ENCODE measurements at places on chromosomes 11 and 22. TPM values are rescaled to one million over a fixed set of nuclear protein-coding genes. Genes with fewer than 3 reads are reported as not detected.

DNA sequence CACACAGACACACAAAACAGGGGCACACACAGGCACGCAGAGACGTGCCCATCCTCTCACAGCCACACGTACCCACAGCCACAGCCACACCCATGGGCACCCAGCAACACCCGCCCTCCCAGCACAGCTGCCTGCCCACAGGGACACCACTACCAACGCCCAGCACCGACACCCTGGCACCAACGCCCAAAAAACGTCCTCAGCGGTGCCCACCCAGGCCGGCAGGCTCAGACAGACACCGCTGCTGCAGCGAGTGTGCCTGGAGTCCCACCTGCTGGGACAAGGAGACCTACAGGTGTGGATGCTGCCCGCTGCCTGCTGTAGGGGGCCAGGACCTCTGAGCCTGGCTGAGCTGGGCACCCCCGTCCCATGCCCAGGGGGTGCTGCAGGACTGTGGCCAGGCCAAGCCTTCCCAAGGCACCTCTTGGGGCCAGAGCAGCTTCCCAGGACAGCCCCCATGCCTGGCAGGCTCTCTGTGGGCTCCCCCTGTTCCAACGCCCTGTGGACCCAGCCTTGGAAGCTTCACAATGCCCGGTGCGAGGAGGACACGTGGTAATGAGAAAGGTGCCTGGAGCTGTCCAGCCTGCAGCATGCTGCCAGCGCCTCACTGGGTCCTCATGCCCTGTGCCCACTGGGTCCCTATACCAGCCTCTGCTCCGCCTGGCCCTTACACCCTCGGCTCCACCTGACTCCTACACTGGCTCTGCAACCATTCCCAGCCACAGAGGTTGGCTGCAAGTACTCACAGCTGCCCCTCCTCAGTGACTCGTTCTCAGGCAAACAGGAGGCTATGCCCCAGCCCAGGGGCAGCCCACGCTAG is 45.8 kb upstream of the TH start:
- H3K27me3 ChIP-seq: peaks cover 57% of the 10 kb centered on the region
- H3K4me1 ChIP-seq: peaks cover 16% of the 10 kb centered on the region
- no peaks in the 10 kb centered on the region for H3K36me3 ChIP-seq
- no peak overlapping the region for H3K27ac ChIP-seq

- H3K27me3 ChIP-seq: peaks cover 15% of the 10 kb centered on the region
- peak; percentile 90 for DNase-seq
- H3K4me3 ChIP-seq: peak overlapping the region; percentile 29
- H3K4me1 ChIP-seq: peaks cover 3% of the 10 kb centered on the region
- H3K36me3 ChIP-seq: no peaks in the 10 kb centered on the region
These were observed 317.8 kb downstream of the NTM start for GRCh38 chr11:131688048-131688693.

The OR5A1 gene
- total RNA-seq: not detected

- no peak overlapping the region for H3K4me3 ChIP-seq
- H3K36me3 ChIP-seq: peaks cover 34% of the 10 kb centered on the region
- no peaks in the 10 kb centered on the region for H3K27me3 ChIP-seq
- DNase-seq: no peak
These were observed 14.2 kb downstream of the ATM start for GRCh38 chr11:108237058-108237481.

The DRD4 gene
- 1.7 TPM for total RNA-seq

The KRTAP5-2 gene
- total RNA-seq: not detected

DNA sequence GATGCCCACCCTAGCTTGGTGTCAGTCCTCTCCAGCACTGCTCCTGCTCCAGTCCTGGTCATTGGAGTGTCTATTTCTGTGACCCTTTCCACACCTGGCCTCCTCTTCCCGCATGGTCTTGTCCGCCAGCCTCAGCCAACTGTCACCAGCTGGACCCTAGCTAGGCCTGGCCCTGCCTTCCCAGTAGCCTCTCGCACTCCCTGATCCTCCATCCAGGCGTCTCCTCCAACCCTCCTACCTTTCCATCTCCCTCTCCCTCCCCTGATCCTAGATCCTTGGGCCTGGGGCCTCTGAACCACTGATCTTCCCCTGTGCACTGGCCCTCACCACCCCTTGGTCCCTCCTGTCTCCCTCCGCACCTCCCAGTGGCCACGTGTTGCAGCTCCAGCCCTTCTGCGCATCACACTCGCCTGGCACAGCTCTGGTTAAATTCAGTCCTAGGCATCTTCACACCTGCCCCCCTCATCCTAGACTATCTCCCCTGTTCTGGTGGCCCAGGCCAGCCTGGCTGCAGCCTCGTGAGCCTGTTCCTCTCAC is 9.9 kb downstream of the SYNGR1 start:
- H3K4me3 ChIP-seq: no peak overlapping the region
- no peak for DNase-seq
- H3K4me1 ChIP-seq: peaks cover 36% of the 10 kb centered on the region

DNA sequence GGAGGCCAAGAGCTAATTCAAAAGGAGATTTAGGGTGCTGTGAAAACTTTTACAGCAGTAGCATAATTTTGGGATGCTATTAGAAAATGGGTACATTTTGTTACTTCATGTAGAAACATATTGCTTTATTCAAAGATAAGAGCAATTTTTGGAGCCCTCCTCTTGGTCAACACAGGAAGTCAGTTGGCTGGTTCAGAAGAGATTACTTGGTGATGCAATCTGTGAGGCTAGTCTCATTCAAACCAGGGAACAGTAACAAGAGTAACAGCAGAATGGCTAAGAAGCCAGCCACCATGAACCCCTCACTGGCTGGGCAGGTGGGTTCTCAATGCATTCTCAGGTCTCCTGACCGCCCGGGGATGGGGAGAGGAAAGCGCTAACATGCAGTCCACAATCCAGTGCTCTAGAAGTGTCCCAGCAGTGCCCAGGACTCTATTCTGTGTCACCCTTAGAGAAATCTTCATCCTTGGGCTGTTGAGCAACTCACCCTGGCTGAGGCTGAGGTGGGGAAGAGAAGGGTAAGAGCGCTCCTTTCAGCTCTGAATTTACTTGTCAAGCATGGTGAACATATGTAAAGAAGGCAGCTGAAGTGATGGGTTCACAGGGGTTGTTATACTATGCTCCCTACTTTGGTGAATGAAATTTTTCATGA is 262.2 kb upstream of the UBASH3B start:
- no peaks in the 10 kb centered on the region for H3K4me1 ChIP-seq
- no peak for DNase-seq
- H3K36me3 ChIP-seq: no peaks in the 10 kb centered on the region
- no peaks in the 10 kb centered on the region for H3K27me3 ChIP-seq
- no peak overlapping the region for H3K4me3 ChIP-seq

The KCTD14 gene
- total RNA-seq: 0.73 TPM

The SUN2 gene
- 151 TPM for total RNA-seq

The DDTL gene
- total RNA-seq: not detected

DNA sequence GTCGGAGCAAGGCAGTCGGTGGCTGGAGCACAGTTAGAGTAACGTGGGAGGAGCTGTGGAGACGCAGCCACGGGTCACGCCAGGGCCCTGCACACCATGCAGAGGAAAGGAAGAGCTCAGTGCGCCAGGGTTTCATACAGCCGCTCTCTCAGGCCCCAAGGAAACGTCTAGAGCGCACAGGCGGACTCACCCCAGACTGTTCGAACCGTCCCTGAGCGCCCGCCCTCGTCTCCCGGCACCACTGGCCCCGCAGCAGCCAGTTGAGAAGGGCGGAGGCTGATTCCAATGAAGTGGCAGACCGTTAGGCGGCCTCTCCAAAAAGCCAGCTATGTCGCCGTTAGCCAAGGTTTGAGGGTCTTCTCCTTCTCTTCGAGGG is 483 bp upstream of the HYLS1 start:
- H3K27ac ChIP-seq: peak overlapping the region; percentile 72
- DNase-seq: no peak
- peak overlapping the region; percentile 80 for H3K4me3 ChIP-seq

GRCh38 chr11:69636512-69637197 is 4.3 kb upstream of the CCND1 start:
- H3K4me1 ChIP-seq: peaks cover 27% of the 10 kb centered on the region
- H3K4me3 ChIP-seq: peak overlapping the region; percentile 63
- peak overlapping the region; percentile 44 for H3K27ac ChIP-seq
- no peaks in the 10 kb centered on the region for H3K36me3 ChIP-seq
- H3K27me3 ChIP-seq: no peaks in the 10 kb centered on the region
- no peak for DNase-seq

DNA sequence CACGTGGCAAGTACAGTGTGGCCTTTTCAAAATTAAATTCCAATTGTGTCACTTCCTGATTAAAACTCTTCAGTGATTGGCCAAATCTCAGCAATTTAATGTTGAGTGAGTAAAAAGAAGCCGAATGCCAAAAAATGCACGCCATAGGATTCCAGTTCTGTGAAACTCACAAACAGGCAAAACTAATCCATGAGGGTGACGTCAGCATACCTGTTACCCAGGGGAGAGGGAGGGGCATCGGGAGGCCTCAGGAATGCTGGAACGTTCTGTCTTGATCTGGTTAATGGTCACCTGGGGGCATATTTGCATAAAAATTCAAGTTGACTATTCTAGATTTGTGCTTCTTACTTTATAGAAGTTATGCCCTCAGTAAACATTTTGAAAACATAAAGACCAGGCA is 39.9 kb upstream of the RAB1B start:
- no peak overlapping the region for H3K27ac ChIP-seq
- DNase-seq: no peak
- H3K4me3 ChIP-seq: no peak overlapping the region
- H3K36me3 ChIP-seq: peaks cover 48% of the 10 kb centered on the region
- H3K27me3 ChIP-seq: no peaks in the 10 kb centered on the region

DNA sequence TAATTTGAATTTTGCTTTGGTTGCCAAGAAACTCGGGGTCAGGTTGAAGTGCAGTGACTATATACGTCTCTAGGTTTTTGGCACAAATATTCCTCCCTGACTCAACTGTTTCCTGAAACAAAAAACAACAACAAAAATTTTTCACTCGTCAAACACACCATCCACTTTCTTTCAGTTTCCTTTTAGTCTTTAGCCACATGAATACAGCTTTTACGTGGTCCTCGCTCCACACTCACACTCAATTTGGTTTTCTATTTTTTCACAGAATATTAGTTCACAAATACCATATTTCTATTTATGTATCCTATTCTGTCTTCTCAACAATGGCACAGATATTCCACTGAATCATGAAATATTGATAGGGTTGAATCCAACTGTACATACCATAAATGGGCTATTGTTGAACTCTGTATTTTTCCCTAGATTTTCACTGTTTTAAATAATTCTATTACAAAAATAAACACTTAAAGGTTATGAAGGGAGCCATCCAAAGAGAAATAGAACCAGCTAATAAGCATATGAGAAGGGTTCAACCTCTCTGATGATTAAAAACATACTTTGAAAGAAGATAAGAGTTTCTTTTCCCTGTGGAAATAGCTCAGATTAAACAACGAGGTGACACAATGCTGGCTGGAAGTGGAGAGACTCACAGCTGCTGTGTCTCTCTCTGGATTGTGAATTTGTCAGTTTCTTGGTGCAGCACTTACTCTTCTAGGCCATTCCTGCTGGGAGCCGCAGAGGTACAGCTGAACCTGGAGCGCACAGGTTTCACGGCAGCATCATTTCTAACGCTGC is 5.1 kb upstream of the FBLN1 start:
- no peak overlapping the region for H3K4me3 ChIP-seq
- no peaks in the 10 kb centered on the region for H3K27me3 ChIP-seq
- H3K36me3 ChIP-seq: no peaks in the 10 kb centered on the region
- no peak for DNase-seq
- peaks cover 55% of the 10 kb centered on the region for H3K4me1 ChIP-seq
- H3K27ac ChIP-seq: no peak overlapping the region

DNA sequence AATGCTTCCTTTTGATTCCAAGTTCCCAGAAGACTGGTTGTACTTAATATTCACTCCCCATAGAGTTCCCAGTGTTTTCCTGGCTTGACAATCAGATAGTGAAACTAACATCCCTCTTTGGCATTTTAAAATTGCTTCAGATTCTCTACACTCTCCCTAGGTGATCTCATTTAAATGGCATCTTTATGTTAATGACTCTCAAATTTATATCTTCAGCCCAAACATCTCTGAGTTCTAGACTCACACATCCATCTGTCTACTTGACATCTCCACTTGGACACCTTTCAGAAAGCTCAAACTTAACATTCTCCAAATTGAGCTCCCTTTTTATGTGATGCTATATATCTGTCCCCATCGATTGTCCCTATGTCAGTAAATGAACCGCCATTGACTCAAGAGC is 232.0 kb downstream of the NTM start:
- H3K4me1 ChIP-seq: no peaks in the 10 kb centered on the region
- no peaks in the 10 kb centered on the region for H3K36me3 ChIP-seq
- H3K27me3 ChIP-seq: peaks cover 20% of the 10 kb centered on the region
- no peak for DNase-seq
- H3K27ac ChIP-seq: no peak overlapping the region

DNA sequence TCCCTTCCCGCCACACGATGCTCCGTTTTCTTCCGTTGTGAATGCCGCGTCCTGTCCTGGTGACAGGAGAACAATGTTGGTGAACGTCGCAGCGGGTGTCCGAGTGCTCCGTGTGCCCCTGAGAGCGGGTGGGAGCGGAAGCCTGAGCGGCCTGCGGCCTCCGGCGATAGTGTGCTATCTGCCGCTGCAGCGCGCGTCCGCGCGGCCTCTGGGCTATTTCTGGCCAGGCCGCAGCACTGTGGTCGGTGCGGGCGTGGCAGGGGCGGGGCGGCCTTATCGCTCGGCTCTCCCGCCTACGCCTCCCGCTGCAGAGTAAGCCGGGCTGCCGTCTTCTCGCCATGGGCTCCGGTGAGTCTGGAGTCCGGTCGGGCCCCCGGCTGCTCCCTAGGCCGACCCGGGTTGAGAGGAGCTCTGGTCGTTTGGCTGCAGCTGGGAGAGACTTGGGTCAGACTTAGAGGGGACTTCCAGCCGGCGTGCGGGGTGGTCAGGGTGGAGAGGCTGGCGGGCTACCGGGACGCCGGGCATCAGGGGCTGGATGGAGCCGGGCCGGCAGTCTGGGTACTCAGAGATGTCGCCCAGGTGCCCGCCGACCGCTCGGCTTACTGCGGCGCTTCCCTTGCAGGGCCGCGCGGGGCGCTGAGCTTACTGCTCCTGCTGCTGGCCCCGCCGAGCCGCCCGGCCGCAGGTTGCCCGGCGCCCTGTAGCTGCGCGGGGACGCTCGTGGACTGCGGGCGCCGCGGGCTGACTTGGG is at the start of gene GP1BB:
TSS of gene GP1BB (plus strand) at position 308 of the 751 bp plus-strand sequence. CDS start at position 339, 31 bp downstream.
- no peak for DNase-seq
- peaks cover 9% of the 10 kb centered on the region for H3K4me1 ChIP-seq
- H3K27me3 ChIP-seq: no peaks in the 10 kb centered on the region

The MUC2 gene
- not detected for total RNA-seq

The ARAP1 gene
- total RNA-seq: 64.2 TPM

The TMEM191B gene
- total RNA-seq: 0.70 TPM

The DDI1 gene
- total RNA-seq: not detected

GRCh38 chr11:104841973-104842525 is 56.2 kb downstream of the CASP12 start:
- peaks cover 2% of the 10 kb centered on the region for H3K36me3 ChIP-seq
- H3K4me1 ChIP-seq: no peaks in the 10 kb centered on the region
- H3K4me3 ChIP-seq: no peak overlapping the region
- DNase-seq: no peak
- no peaks in the 10 kb centered on the region for H3K27me3 ChIP-seq

- H3K4me3 ChIP-seq: no peak overlapping the region
- peaks cover 2% of the 10 kb centered on the region for H3K36me3 ChIP-seq
- H3K27ac ChIP-seq: no peak overlapping the region
These were observed 32.9 kb downstream of the GALNT18 start for GRCh38 chr11:11588891-11589290.

GRCh38 chr11:125224391-125225021 is 60.0 kb downstream of the PKNOX2 start:
- peaks cover 25% of the 10 kb centered on the region for H3K36me3 ChIP-seq
- no peaks in the 10 kb centered on the region for H3K27me3 ChIP-seq
- no peak for DNase-seq
- no peak overlapping the region for H3K4me3 ChIP-seq
- peaks cover 52% of the 10 kb centered on the region for H3K4me1 ChIP-seq

The CNTN5 gene
- 0.29 TPM for total RNA-seq
